ENCODE measurements at places on chromosomes 16 and 17. TPM values are rescaled to one million over a fixed set of nuclear protein-coding genes. Genes with fewer than 3 reads are reported as not detected.

GRCh38 chr16:20676837-20677236 is 20.6 kb downstream of the ACSM1 start:
- no peak for DNase-seq

DNA sequence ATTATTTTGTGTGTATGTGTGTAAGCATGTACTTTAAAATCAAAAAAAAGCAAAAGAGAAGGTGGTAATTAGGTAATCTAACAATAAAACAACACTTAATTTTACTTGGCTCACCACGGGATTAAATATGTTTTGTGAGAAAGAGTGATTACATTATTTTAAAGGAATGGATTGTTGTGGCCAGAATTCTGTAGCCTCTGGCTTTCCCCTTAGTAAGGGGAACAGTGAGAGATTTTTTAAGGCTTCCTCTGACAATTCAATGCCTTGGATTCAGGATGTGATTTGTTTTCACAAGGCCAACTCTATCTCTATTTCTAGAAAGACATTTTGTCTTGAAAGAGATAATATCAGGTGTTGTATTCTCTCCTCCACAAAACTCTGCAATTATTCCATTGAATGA is 560.3 kb upstream of the CDH8 start:
- DNase-seq, result no peak

DNA sequence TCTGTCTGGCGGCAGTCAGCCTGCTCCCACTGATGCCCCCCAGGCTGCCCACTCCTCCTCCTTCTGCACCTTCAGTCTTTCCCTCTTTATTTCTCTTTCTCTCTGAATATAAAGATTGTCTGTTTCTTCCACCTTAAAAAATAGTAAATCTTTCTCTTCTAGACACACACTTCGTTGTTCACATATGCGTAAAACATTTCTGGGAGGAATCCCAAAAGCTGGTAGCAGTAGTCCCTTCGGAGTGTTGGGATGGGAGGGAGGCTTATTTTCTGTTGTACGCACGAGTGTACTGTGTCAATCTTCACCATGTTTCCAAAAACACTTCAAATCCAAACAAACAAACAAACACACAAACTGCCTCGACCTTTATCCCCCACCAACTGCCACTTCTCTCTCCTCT is 9.9 kb downstream of the OSBPL7 start:
- no peak for DNase-seq

Gene TNRC6A
- total RNA-seq, result 14.5 TPM

DNA sequence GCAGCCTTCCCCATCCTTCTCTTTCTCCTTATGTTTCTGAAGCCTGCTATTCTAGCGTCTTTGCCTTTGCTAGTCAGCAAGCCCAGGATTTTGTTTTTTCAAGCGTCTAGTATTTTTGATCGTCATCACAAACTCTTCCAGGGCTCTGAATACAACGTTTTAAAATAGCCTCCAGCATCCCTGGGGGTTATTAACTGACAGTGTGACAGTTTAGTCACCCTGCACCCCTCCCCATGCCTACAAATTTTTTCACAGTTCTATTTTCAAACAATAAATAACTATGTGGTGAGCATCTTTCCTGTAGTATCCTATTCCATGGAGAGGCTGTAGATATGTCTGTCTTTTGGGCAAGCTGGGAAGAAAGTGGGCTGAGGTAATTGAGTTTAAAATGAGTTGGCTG is 280.9 kb downstream of the MAP2K4 start:
- no peak for DNase-seq

All from psoas muscle (tissue), 8 donors.